ENCODE measurements at places on chromosomes 3 and 15.

DNA sequence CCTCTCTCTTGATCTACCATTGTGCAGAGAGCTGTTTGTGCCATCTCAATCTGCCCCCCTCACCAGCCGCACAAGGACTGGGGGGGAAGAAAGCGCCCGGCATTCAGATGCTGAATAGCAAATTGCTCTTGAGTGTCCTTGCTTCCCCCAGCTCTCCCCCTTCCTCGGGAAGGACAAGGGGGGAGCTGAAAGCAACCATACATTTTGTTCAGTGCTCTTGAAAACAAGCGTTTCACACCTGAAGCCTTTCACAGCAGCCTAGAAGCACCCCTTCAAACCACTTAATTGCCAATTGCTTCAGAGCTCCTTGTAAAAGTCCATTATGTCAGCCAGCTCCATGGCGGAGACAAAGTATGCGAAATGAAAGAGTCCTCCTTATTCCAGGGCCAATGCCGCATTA, 540.1 kb downstream of the NR2F2 start:
- no peak for DNase-seq

DNA sequence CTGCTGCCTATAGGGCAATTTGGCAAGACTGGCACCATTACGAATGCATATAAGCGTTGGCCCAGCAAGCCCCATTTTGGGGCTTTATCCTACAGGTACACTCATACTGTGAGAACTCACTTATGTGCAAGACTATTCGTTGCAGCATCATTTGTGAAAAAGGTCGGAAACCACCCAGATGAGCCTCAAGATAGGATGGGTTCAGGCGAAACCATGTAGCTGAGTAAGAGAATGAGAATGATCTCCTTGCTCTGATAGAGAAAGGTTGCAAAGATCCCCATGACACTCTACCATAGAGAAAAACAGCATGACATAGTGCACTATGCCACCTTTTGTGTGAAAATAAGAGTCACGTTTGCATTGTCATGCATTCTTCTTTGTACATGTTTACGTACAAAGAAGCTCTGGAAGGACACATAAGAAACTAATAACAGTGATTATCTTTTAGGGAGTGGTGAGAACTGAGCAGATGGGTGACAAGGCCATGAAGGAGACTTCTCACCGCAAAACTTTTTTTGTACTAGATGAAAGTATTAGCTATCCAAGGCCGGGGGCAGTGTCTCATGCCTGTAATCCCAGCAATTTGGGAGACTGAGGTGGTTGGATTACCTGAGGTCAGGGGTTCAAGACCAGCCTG, 50.0 kb downstream of the RHCG start:
- no peak for DNase-seq

DNA sequence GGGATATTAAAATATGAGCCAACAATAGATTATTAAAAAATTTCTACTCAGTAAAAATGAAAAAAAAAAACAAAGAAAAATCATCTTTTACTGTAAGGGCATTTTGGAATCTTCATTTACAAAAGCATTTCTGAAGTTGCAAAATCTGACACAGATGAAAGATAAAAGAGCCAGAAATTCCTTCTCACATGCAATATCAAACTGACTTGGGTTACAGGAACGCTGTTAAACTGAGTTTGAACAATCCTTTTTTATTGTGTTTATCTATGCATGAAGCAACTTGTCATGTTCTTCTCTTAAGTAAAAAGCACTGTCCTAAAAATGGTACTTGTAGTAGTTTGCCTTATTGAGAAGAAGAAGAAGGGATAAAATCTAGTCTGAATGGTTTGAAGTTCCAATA, 468.5 kb upstream of the KCNMB2 start:
- no peak for DNase-seq

DNA sequence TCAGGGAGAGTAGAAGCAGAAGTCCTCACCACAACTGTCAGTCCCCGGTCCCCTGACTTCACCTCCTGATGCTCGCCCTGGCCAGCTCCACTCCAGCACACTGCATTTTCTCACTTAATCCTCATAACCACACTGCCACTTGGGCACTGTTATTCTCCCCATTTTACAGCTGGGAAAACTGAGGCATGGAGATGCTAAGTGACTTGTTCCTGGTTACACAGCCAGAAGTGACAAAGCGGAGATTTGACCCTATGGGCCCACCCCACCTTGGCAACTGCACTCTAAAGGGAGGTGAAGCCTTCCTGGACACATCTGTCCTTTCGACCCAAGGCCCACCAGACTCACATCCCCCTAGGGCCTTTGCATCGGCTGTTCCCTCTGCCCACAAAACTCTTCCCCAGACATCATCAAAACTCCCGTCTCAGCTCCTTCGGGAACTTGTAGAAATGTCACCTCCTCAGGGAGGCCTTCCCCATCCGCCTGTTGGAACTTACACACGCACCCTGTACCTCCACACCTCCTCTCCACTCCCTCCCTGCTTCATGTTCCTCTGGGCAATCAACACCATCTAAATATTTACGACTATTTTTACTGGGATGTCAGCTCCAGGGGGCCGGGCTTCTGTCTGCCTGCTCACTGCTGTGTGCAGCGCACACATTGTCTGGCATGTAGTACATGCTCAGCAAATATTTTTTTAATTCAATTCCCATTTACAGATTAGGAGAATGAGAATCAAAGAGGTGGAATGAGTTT, 3.1 kb downstream of the GRIP2 start:
- DNase-seq, result no peak

DNA sequence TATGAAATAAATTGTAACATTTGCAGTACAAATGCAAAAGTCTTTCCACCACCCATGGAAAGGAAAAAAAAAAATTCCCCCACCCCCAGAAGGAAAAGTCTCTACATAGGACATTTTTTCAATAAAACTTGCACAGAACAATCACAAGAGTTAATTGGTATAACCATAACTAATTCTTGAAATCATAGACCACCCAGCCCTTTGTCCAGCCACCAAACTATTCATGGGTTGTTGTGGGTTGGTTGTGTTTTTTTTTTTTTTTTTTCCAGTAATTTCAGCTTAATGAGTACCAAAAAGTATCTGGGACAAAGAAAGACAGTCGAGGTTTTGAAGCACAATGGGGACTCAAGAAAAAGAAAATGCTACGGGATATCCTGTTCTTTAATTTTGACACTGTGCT, 355.0 kb upstream of the ROBO2 start:
- DNase-seq, result no peak

DNA sequence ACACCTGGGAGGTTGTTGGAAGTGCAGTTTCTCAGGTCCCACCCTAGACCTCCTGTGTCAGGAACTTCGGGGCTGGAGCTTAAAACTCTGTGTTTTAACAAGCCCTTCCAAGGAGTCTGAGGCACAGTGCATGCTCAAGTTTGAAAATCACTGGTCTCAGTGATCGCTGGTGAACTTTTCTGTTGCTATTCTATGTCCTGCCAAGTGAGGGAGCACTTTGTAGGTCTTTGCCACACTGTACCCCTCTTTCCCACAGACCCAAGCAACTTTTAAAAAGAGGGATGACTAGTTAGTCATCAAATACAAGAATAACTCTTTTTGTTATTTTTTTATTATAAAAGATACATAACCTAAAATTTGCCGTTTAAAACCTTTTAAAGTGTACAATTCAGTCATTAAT, 133.7 kb downstream of the AGBL1 start:
- DNase-seq, result no peak

DNA sequence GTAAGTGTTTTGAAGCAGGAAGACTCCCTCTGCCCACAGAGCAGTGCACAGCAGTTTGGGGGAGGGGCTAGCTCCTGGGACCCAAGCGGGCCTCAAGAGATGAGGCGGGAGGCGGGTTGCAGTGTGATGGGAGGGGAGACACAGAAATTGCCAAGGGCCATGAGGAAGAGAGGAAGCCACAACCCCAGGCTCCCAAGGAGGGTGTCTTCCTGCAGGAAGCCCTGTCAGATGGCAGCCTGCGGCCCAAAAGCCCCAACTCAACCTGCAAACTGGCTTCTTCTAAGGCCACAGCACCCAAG, 7.3 kb upstream of the ISLR2 start:
- DNase-seq, result no peak

GRCh38 chr15:55588815-55589115, 620 bp upstream of the PYGO1 start:
- no peak for DNase-seq

GRCh38 chr3:42476225-42477125, 26.0 kb upstream of the VIPR1 start:
- DNase-seq, result no peak

GRCh38 chr3:112670824-112671223, 29.9 kb upstream of the CCDC80 start:
- DNase-seq, result no peak

- DNase-seq, result no peak
Measured at GRCh38 chr15:101050623-101051290, 131.6 kb downstream of the LRRK1 start.

GRCh38 chr3:116716490-116716889, 6.9 kb downstream of the TUSC7 start:
- no peak for DNase-seq

Measured in stromal cell of bone marrow (primary cell).